ENCODE measurements at places on chromosomes 12 and 14.

DNA sequence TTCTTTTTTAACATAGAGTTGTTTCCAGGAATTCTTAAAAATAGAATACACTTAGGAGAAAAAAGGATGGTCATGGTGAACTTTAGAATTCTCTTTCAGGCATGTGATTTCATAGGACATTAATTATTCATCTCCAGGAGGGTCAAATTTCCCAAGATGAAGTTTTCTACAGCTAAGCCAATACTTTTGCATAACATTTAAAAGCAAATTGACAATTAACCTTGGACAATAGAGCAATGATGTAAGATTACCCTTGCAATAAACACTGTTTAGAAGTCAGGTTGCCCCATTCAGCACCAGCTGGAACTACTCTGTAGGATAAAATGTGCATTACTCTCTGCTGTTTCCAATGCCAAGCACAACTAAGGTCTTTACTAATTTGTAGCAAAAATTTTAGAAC is 49.5 kb downstream of the SIX1 start:
- DNase-seq: no peak

- DNase-seq: no peak
Measured at GRCh38 chr12:13288501-13288900, 92.0 kb downstream of the EMP1 start.

DNA sequence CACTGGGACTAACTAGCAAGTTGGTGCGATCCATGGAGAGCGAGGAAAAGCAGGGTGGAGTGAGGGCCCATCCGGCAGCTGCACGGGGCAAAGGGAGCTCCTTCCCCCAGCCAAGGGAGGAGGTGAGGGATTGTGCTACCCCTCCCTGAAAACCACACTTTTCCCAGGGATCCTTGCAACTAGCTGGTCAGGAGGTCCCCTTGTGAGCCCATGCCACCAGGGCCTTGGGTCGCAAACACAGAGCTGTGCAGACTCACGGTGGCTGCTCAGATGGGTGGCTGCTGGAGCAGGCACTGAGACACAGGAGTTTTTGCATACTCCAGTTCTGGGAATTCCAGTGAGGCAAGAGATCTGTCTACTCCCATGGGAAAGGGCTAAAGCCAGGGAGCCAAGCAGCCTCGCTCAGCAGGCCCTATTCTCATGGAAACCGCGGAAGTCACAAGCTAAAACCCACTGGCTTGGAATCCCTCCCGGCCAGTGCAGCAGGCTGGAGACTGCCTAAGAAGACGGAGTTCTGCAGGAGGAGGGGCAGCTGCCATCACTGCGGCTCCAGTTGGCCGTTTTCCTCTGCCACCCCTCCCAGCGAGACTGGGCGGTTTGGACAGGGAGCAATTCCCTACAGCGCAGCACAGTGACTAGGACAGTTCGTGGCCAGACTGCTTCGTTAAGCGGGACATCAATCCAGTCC is 10.9 kb upstream of the ZNF705A start:
- DNase-seq: no peak

GRCh38 chr12:70733385-70733784 is 96.2 kb upstream of the PTPRB start:
- DNase-seq: no peak

GRCh38 chr14:50410921-50411320 is 14.2 kb upstream of the CDKL1 start:
- no peak for DNase-seq

- no peak for DNase-seq
Measured at GRCh38 chr12:79056775-79057174, 192.2 kb downstream of the SYT1 start.

- DNase-seq: no peak
Measured at GRCh38 chr12:53939141-53940108, 794 bp downstream of the HOXC13 start.

DNA sequence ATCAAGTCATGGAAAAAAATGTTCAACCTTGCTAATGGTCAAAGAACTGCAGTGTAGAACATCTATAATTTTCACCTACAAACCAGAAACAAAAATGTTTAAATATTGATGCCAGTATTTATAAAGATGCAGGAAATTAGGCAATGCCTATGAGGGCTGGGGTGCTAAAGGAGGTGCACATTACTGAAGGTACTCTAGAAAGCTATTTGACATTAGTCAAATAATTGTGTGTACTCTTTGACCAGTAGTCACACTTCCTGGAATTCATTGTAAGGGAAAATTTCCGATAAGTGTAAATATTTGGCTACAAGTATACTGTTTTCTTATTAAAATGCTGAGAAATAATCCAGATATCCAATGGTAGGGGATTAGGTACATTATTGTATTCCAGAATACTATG is 36.4 kb upstream of the HDAC7 start:
- DNase-seq: no peak

GRCh38 chr12:9991876-9992275 is 7.0 kb downstream of the CLEC1B start:
- DNase-seq: no peak

DNA sequence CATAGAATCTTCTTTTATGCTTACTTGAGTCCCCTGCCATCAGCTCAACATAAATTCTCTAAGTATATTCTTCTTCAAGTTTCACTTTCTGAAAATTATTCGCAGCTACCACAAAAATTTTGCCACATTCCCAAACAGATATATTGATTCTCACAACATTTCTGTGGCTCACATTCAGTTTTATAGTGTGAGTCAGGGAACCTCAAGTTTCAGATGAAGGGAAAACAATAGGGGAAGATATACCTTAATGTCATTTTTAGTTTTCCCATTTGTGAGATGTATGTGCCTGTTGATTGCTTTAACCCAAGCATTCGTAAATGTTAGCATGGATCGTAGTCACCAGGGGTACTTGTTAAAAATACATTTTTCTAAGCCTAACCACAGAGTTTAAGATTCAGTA is 465.8 kb downstream of the CCER1 start:
- no peak for DNase-seq

DNA sequence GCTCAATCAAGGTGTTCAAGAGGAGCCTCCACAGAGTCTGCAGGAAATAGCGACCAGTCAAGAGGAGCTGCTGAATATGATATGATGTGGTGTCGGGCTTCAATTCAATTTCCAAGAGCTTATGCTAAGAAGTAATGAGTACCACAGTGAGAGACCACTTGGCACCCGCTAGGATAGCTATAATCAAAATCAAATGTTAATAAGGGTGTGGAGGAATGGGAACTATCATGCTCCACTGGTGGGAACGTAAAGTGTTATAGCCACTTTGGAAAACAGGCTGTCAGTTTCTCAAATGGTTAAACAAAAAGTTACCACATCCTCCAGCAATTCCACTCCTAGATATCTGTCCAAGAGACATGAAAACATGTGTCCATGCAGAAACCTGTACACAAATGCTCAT is 6.7 kb downstream of the POLR3B start:
- no peak for DNase-seq
